ENCODE measurements at places on chromosomes 7 and 10.

DNA sequence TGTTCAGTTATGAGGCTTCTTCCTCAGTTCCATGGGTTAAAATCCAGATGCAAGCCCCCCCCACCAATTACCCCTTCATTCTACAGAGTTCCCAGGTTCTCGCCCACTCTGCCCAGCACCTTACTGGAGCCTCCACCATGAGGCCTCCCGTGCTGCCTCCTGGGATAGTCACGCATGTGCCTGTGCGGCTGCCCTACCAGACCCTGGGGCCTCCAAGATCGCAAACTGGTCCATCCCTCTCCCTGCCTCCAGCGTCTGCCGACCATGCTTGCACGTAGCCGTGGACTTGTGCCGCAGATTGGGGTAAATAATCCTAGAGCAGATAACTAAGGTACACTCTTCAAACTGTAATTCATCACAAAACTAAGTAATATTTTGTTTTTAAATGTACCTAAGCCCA, 611.2 kb downstream of the PTPRN2 start:
- no peak for DNase-seq

DNA sequence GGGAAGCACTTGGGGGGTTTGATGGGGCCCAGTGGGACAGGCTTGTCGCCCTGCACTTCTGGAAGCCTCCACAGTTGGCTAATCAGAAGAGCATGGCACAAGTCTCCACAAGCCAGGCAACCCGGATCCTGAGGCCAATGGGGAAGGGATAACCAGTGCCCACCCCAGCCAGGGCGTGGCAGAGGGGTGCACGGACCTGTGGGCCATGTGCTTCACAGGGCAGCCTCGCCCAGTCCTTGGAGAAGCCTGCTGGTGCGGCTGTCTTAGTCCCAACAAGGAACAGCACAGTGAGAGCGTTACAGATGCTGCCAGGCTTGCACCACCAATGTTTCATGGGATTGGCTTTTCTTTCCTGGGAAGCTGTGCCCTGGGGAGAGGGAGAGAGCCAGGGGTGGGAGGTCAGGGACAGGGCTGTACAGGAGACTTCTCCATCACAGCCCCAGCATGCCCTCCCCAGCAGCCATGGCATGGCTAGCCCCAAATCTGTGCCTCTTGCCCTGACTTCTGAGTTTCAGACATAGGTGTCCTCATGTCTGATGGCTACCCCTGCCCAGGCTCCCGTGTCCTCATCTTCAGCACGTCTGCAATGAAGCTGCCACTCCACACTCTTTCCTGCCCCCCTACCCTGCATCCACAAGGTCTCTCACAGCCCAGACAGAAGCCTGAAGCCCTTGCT, 116.0 kb downstream of the PTPN20 start:
- DNase-seq: no peak

GRCh38 chr7:13852281-13852968, 137.0 kb downstream of the ETV1 start:
- DNase-seq: no peak

- DNase-seq: no peak
Observed at GRCh38 chr7:37491919-37492694, 43.4 kb upstream of the ELMO1 start.

DNA sequence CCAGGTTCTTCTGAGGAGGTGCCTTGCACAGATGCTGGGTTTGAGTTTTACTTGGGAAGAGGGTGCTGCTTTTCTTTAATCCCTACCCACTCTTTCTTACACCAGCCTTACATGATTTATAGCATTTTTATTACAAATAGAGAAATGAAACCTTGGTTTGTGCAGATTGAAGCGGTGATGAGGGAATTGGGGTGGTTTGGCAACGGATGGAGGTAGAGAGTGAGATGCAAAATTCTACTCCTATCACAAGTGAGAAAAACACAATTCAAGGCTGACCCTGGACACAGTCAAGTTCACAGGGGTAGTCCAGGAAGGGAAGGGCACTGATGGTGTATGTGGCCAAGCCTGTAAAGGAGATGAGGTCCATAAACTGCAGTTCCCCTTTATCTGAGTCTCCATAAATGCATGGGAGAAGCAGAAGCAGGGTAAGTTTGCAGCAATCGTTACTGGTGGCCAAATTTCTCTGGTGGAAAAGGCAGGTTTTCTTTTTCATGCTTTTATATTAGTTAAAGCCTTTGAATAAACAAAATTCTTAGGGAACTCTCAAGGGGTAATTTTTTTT, 214.3 kb downstream of the JAZF1 start:
- no peak for DNase-seq

DNA sequence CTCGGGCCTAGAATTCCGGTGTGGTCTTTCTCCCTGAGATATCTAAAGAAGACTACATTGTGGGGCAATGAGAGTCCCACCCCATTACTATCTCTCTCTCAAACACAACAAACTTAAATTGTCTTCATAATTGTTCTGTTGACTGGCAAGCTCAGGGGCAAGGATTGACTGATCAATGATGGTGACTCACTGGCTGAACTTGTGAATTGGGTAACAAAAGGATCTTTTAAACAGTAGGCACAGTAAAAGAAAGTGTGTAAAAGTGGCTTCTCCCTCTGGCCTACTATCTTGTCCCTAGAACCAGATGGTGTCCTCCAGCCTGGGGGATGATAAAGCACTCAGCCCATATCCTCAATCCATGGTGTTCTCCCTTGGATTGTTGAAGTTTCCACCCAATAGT, 63.1 kb upstream of the RAPGEF5 start:
- DNase-seq: no peak

GRCh38 chr7:778271-778967, 51.3 kb upstream of the PRKAR1B start:
- no peak for DNase-seq

GRCh38 chr7:30238721-30239441, 45.5 kb upstream of the ZNRF2 start:
- peak; percentile 91 for DNase-seq

DNA sequence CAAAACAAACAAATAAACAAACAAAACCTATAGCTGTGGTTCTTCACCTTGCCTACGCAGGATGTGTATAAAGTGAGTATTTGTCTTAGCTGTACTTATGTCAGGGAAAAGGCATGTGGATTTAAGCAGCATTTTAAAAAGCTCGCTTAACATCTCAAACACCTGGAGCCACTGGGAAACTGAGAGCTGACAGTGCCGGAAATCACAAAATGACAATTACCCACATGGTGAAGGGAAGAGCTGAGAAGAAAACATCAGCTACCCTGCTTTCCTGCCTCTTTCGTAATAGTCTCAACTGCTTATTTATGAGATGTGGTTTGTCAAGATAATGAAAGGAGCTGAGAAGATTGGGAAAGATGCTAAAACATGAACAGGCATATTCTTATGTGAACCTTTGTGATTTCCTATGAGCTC, 31.1 kb upstream of the MSMB start:
- peak; percentile 53 for DNase-seq

GRCh38 chr10:110110338-110110737, 97.1 kb upstream of the MXI1 start:
- no peak for DNase-seq

- no peak for DNase-seq
Observed at GRCh38 chr10:93913706-93914105, 19.9 kb downstream of the SLC35G1 start.

GRCh38 chr7:35032166-35032565, 5.1 kb downstream of the DPY19L1 start:
- DNase-seq: no peak

DNA sequence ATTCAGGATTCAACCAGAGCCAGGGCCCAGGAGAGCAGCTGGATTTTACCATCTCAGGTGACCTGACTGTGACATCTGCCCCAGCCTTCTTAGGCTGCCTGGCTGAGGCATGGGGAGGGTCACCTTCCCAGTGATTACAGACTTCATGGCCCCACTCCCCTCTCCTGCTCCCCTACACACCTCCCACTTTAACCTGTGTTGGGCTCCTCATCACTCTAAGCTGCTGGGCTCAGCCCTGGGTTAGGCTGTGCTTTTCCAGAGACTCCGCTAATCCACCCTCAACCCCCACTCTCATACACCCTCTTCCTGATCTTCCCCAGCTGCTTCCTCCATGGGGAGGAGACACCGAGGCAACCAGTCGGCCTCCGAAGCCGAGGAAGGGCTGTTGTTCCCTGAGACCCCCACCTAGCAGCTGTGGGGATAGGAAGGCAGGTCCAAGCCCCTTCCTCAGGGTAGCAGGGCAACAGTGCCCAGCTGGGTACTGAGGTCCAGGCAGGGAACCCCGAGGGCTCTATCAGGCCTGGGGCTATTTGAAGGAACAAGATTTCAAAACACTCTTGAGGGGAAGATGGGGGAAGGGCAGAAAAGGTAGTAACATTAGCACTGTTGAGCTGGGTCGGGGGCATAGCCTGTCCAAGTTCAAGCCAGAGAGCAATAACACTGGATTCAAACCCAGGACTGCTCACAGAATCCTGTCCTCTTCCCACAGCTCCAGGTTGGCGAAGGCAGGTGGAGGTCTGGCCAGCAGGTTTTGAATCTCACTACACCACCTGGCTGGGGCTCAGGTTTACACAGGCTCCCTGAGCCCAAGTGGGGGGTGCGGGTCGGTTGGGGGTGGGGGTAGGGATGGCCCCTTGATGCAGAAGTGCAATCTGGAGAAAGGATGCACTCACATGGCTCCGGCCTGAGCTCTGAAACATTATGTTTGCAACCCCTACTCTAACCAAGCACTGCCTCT, 1.8 kb downstream of the IMPDH1 start:
- DNase-seq: no peak

- DNase-seq: no peak
Observed at GRCh38 chr7:54419209-54419608, 123.0 kb upstream of the VSTM2A start.

GRCh38 chr7:81577642-81578340, 192.1 kb downstream of the HGF start:
- DNase-seq: no peak

GRCh38 chr10:35661236-35661635, 19.1 kb upstream of the FZD8 start:
- no peak for DNase-seq

- no peak for DNase-seq
Observed at GRCh38 chr10:21293518-21294356, 231.7 kb downstream of the SKIDA1 start.

Measured in esophagus muscularis mucosa (tissue), 4 donors.